ENCODE measurements at places on chromosomes 16 and 17.
A peak's percentile ranks its signal among the peaks of the same experiment; 100 is the strongest.

DNA sequence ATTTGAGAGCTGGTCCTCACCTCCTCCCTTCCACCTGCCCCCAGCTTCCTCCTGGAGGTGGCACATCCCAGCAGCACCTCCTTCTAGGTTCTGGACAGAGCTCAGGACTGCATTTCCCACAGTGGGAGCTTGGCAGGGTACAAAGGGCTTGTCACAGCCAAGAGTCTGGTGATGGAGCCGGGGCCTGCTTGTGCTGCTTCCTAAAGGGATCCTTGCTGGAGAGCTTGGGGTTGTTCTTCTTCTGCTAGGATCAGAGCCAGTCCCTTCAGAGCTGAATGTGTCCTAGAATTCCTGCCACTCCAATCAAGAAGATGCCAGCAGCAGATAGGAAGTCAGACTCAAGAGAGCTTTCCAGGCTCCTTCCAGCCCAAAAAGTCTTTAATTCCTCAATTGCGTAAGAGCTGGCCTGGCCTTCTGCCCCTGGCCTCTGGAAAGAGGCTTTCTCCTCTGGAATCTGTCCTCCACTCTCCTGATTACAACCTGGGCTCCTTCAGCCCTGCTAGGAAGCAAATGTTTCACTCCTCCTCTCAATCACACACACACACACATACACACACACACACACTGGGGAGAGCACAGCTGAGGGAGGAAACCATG, 4.4 kb downstream of the CD300E start:
- DNase-seq = no peak

GRCh38 chr17:957856-958421, 21.6 kb downstream of the NXN start:
- DNase-seq = no peak

- no peak for DNase-seq
Measured at GRCh38 chr17:65787503-65787902, 226.1 kb upstream of the AXIN2 start.

- peak; percentile 51 for DNase-seq
Measured at GRCh38 chr16:85086347-85087291, 25.7 kb downstream of the CIBAR2 start.

GRCh38 chr16:24936151-24936550, 79.0 kb downstream of the ARHGAP17 start:
- DNase-seq = no peak

GRCh38 chr16:12168074-12169000, 191.8 kb downstream of the SNX29 start:
- no peak for DNase-seq

DNA sequence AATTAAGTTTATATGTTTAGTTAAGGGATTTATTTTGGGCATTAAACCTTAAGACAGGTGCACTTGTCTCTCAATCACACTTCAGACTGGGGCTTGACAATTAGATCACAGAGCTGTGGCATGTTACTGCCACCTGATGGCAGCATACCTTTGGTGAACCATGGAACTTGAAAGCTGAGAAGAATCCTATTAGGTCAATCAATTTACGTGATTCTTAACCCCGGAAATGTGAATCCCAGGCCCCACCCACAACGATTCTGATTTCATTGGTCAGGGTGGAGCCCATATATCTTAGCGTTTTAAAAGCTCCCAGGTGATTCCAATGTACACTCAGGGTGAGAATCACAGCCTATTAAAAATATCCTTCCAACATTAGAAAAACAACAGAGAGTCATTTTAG, 91.0 kb downstream of the GSG1L start:
- DNase-seq = no peak

GRCh38 chr16:54477714-54478113, 191.1 kb upstream of the IRX3 start:
- DNase-seq = no peak

- peak; percentile 57 for DNase-seq
Measured at GRCh38 chr17:7329997-7330637, 982 bp upstream of the NEURL4 start.

- DNase-seq = no peak
Measured at GRCh38 chr17:75318211-75318610, 29.0 kb upstream of the SLC25A19 start.

GRCh38 chr17:48429156-48429555, 858 bp downstream of the SKAP1 start:
- no peak for DNase-seq

DNA sequence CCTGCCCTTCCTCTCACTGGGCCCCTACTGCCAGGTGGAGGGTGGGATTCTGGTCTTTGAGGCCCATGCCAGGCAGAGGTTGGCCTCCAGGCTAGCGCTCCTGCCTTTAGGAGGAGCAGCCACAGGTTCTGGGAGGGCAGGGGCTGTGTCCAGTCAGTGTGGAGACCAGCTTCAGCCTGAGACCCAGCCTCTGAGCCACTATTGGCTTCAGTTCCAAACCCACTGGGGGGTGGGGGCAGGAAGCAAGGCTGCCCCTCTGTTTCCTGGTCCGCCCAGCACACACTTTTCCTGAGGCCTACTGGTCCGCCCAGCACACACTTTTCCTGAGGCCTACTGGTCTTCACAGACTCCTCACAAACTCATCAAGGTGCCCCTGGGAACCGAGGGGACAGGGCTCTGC, 16.4 kb downstream of the SLC5A10 start:
- no peak for DNase-seq

DNA sequence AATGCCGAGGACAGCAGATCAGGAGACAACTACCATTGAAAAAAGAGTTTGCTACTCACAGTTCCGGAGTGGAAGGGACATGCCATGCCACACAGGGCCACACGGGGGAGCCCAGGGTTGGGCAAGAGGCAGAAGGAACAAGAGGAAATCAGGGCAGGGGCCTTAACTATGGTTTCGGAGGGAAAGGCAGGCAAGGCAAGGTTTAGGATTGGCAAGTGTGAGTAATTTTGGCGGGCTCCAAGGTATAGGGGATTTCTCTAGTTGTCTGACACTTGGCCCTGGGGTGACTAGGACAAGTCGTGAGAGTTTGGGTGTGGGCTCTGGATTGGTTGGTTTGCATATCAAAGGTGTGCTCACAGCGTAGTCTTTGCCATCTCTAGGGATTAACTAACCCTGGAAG, 27.0 kb upstream of the NTN1 start:
- peak; percentile 36 for DNase-seq

- no peak for DNase-seq
Measured at GRCh38 chr17:62825182-62825581, 17.1 kb upstream of the MARCHF10 start.

- no peak for DNase-seq
Measured at GRCh38 chr16:70660672-70661350, 14.5 kb downstream of the IL34 start.

DNA sequence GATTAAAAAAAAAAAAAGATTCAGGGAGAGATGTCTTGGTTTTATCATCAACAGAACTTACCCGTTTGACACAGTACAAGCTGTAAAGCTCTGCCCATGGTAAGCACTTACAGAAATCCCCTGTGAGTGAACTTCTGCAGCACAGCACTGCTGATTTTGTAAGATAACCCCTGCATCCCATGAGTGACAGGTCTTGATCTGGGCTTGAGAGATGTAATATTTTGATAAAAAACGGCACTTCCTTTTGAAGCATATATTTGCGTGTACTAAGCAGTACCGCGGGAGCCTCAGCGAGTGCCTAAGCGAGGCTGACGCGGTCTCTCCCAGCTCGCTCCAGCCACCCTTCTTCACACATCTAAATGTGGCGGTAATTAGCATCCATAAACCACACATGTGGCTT, 50.5 kb downstream of the IKZF3 start:
- DNase-seq = no peak

DNA sequence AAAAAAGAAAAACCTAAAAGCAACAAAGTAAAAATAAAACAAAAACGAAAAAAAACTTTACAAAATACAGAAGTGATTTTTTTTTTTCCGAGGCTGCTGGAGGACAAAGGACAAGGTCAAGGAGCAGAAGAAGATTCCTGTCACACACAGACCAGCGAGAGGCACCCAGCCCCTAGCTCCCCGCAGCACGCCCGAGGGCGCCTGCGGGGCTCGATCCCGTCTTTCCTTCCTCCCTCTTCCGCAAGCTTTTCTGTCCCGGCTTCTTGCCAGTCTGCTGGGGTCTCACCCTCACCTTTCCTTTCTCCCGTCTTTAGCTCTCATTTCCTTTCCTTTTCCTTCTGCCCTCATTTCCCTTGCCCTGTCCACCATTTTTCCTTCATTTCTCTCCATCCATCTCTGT, 66.1 kb upstream of the DNAH17 start:
- no peak for DNase-seq

- no peak for DNase-seq
Measured at GRCh38 chr17:49703557-49704277, 4.0 kb downstream of the SLC35B1 start.

Measured in activated CD4-positive, CD25-positive, alpha-beta regulatory T cell treated with anti-CD3 and anti-CD28 coated beads, Interleukin-2, amount 50 U/mL, for 16 hours (primary cell).